ENCODE measurements at places on chromosomes 13 and 19. TPM values are rescaled to one million over a fixed set of nuclear protein-coding genes. Genes with fewer than 3 reads are reported as not detected.

METTL21C gene
- total RNA-seq, result not detected

URAD gene
- total RNA-seq, result not detected

ZNF135 gene
- total RNA-seq, result 1.6 TPM

UBE2L5 gene
- not detected for total RNA-seq

SSC5D gene
- 0.68 TPM for total RNA-seq

SKA3 gene
- 3.2 TPM for total RNA-seq

DAPK3 gene
- total RNA-seq, result 66.4 TPM

CEACAM7 gene
- total RNA-seq, result not detected

PEAK3 gene
- total RNA-seq, result 5.7 TPM

PODNL1 gene
- not detected for total RNA-seq

SIGLEC12 gene
- 0.50 TPM for total RNA-seq

TSHZ3 gene
- 8.1 TPM for total RNA-seq

PLEKHF1 gene
- total RNA-seq, result 53.0 TPM

PLEKHA4 gene
- total RNA-seq, result 2.5 TPM

KLK1 gene
- not detected for total RNA-seq

UNC13A gene
- not detected for total RNA-seq

IGSF23 gene
- not detected for total RNA-seq

PGLYRP1 gene
- not detected for total RNA-seq

FUT3 gene
- not detected for total RNA-seq

PSG11 gene
- not detected for total RNA-seq

NCAN gene
- total RNA-seq, result not detected
